Stimulated activated CD8-positive, alpha-beta memory T cell treated with anti-CD3 and anti-CD28 coated beads, Interleukin-12 subunit alpha, Interleukin-12 subunit beta, amount 100 ng/mL, for 1 hour (primary cell): ENCODE measurements at places on chromosomes 4 and X.

DNA sequence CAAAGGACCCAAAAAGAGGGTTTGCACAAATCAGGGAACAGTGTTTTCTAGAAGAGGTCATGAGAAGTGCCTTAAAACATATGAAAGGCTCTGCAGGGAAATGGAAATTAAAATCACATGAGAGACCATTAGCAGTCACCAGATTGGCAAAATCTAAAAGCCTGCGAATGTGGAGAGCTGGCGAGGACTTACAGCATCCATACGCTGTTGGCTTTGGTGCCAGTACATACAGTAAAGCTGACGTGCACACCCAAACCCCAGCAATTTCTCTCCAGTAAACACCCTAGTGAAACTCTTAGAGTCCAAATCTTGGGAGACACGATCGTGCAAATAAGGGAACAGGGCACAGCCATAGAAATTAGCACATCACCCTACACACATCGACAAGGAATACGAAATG is 25.4 kb upstream of the PPP2R2C start:
- no peak for DNase-seq

DNA sequence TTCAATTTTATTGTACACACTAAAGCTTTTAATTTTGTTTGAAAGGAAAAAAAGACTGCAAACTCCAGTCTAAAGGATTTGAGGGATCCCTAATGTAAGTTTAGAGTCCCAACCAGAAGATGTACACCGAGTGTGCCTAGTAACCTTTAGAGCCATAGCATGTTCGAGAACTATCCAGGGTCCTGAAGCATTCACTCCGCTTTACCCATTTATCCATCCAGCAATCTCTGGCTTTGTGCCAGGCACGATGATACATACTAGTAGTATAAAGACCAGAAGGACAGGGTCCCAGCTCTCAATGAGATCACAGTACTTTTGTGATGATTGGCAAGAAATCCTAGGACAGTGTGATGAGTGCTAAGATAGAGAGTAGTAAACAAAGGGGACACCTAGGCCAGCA is 168.7 kb downstream of the STK32B start:
- DNase-seq, result no peak

GRCh38 chr4:142493255-142494110 is 352.6 kb downstream of the INPP4B start:
- DNase-seq, result no peak

GRCh38 chrX:49659771-49660170 is 36.0 kb downstream of the PAGE1 start:
- DNase-seq, result no peak

DNA sequence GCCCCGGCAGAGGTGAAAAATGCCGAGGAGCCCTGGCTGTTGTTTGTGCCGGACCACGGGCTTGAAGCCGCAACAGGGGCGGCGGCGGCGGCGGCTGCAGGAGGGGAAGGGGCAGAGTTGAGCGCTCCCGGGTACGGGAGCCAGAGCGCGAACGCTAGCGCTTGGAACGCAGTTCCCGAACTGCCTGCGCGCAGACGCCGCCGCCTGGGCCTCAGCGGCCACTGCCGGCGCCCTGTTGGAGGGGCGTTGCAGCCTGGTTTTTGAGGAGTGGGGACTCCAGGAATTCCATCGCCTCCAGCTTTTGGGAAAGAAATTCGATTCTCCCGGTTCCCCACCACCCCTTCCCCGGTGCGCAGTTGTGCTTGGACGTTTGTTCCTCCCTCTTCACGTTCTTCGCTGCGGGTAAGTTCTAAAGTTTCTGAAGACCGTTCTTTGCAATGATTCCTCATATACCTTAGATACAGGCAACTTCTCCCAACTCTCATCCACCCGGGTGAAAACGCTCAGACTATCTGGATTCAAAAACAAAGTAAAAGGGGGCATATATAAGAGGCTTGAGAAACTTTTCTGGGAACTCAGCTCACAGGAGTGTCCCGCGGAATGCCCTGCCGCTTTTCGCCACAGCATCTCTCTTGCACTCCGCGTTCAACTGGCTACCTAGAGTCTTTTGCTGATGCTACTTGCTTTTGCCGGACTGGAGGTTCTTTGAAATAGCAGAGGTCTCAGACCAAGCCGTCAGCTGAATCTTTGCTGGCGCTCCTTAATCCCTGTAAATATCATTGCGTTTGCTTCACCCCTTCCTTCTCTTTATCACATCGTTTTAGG is 1.0 kb downstream of the FAT4 start:
- no peak for DNase-seq

- no peak for DNase-seq
Observed at GRCh38 chr4:34293459-34293858, 1950.9 kb downstream of the ARAP2 start.

GRCh38 chrX:71910643-71910985 is at the start of gene NHSL2:
Gene NHSL2 (plus strand): TSS chrX:71910845.
- DNase-seq, result no peak

DNA sequence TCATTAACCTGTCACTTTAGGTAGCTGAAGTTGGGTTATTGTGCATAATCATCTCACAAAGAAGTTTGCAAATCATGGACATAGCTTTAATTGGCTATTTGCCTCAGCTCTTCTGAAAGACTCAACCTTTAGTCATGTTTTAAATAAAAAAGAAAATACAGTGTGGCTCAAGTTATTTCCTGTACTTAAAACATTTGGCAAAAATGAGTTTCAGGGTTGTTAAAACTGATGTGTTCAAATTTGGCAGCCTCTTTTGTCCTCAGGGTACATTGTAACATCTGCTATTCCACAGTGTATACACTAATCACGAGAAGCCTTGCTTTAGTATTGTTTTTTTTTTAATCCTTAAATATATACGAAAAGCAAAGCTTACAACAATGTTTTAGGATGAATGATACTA is 31.5 kb upstream of the HPGD start:
- no peak for DNase-seq

DNA sequence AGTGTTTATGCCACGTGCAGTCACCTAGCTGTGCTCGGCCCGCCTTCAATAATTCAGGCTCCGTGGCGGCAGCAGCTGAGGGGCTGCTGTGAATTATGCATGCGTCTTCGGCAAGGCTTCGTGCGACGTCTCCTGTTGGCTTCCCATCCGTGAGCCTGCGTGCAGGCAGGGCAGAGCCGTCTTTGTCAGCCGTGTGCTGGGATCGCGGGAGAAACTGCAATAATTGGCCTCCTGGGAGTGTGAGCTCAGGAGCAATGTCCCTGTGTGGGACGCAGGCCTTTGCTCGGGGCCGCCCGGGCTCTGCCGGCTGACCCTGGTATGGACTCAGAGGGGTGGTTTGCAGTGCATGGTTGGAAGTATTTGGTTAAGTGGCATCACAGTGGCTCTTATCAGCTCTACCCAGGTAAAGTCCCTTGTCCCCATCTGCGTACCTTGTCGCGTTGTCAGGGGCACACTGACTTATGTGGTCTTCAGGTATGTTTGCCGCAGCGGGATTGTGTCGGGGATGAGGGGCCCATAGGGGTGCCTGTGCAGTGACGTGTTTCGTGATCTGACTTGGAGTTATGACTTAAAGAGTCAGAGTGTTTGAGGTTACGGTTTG is 34.5 kb upstream of the HGFAC start:
- no peak for DNase-seq

DNA sequence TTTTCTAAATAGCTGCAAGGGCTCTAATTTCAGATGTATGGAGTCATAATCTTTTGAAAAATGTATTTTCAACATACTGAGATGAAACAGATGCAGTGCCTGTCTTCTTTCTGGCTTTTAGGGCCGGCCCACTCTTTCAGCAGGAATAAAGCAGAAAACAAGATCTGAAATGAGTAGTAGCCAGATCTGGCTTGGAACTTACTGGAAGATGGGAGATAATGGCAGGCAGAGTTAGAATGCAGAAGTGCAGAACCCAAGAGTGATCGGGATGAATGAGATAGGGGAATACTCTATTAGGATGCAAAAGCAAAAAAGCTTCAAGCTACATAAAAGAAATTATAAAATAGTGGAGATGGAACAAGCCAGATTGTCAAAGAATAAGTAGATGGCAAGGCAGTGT is 1.4 kb upstream of the FAM120C start:
- DNase-seq, result no peak

DNA sequence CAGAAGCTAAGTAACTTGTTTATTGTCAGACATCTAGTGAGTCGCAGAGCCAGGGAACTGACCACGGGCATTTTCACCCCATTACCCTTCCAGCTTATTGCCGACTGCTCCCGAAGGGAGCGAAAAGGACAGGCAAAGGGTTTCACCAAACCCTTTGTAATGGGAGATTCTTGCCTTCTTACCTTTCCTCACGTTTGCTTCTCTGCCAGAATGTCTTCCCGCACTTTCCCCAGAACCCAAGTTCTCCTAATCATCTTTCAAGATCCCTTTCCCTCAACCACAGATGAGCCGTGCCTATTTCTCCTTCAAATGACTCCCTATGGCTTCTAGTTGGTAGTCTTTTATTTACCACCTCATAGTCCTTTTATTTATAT is 520 bp upstream of the SRP72 start:
- no peak for DNase-seq

DNA sequence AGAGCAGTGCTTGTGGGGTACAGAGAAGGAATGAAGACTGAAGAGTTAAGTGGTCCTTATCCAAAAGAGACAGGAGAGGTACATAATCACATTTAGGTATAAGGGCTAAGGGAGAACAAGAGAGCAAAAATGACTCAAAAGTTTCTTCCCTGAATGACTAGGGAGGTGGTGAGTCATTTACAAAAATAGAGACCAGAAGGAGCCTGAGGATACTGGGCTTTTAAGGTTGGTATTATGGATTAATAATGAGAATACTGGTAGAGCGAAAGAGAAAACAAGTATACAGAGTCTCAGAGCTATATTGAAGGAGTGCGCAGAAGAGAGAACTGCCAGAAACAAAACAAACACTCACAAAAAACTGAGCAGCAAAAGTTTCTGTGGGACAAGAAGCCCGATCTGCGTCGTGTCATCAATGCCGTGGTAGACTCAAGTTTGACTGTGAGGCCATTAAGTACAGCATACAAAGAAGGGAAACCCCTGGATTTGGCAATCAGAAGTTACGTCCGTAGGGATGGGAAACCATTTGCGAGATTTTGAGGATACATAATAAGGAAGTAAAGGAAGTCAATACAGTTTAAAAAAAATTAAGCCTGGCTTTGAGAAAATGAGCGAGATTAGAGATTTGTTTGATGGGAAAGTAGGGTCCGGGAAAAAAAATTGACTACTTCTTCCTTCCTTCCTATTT is 129.1 kb upstream of the STIM2 start:
- no peak for DNase-seq

GRCh38 chr4:16694884-16695276 is 203.6 kb downstream of the LDB2 start:
- no peak for DNase-seq

DNA sequence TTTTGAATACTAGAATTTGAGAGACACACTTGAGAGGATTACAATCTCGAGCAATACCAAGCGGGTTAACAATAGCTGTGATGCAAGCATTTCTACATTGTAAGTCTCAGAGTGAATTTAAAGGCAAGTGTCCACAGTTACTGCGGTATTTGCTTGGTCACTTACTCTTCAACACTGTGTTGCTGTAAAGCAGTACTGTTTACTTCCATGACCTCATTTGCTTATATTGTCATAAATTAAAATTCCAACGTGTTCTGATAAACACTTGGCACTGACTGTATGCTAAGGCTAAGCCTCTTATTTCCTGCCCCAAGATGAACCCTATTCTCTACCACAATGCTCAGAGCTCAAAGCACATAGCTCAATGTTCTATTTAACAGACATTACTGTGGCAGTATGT is 11.1 kb downstream of the EXOC1L start:
- DNase-seq, result no peak

DNA sequence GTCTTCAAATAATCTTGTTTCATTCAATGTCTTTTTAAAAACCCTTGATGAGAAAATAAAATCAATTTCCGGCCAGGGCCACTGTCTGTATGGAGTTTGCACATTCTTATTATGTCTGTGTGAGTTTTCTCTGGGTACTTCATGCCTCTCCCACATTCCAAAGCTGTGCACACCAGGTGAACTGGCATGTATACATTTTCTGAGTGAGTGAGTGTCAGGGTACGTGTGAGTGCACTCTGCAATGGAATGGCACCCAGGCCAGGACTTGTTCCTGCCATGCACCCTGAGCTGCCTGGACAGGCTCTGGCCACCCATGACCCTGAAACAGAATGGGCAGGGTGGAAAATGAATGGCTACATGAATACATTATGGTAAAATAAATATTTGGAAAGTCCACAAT is 61.3 kb downstream of the UBE2NL start:
- DNase-seq, result no peak
